ENCODE measurements at places on chromosomes 4 and X. TPM values are rescaled to one million over a fixed set of nuclear protein-coding genes. Genes with fewer than 3 reads are reported as not detected.

NRK gene
- 136 TPM for total RNA-seq

DNA sequence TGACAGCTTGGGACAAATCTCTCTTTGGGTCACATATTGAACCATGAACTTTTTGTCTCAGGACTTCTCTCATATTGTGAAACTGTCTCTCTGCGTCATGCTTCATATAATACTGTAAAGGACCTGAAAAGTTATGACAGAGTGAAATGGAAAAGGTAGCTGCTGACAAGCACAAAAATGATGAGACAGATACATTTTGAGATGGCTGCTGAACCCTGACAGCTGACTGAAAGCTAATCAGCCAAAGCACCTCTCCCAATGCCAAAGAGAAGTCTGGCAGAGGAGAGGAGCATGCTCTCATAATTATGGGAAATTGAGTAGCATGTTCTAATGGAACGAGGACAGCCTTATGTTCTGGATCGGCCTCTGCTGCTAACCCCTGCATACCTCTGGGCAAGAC, 873.4 kb upstream of the ADGRL3 start:
- no peak overlapping the region for H3K4me3 ChIP-seq
- H3K36me3 ChIP-seq: no peaks in the 10 kb centered on the region
- no peaks in the 10 kb centered on the region for H3K4me1 ChIP-seq
- DNase-seq: no peak
- no peaks in the 10 kb centered on the region for H3K27me3 ChIP-seq

CLDN22 gene
- not detected for total RNA-seq

PPP2R2C gene
- 10.8 TPM for total RNA-seq

DNA sequence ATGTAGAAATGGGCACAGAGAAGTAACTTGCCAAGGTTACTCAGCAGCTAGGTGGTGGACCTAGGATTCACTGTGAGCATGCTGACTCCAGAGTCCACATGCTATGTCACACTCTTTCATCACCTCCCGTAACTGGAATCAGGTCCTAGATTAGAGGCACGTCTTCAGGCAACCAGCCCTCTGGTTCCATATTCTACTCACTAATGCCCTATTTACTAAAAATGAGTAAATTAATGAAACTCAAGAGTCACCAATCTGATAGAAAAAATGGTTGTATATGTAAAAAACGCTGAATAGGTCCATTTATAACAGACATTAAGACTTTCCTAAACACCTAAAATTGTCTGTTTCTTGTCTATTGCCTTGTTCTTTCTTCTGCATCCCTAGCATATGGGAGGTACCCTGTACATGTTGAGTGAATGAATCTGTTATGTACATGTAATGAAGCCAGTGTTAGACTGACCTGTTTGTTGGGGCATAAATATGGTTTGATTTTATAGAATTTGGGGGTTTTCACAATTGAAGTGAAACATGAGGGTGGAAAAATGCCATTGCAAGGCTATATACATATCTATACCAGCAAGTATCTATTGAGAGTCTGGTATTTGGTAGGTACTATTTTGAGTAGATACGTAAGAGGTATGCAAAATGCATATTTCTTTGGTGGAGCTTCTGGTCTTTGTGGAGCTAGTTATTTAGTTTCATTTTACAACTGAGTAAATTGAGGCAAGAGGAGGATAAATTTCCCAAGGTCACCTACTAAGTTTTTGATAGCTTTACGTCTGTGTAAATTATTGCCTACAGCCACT, 7.5 kb upstream of the RUFY3 start:
- H3K36me3 ChIP-seq: peaks cover 9% of the 10 kb centered on the region
- no peak overlapping the region for H3K4me3 ChIP-seq
- H3K27ac ChIP-seq: peak overlapping the region; percentile 3
- peaks cover 34% of the 10 kb centered on the region for H3K4me1 ChIP-seq
- DNase-seq: no peak

DNA sequence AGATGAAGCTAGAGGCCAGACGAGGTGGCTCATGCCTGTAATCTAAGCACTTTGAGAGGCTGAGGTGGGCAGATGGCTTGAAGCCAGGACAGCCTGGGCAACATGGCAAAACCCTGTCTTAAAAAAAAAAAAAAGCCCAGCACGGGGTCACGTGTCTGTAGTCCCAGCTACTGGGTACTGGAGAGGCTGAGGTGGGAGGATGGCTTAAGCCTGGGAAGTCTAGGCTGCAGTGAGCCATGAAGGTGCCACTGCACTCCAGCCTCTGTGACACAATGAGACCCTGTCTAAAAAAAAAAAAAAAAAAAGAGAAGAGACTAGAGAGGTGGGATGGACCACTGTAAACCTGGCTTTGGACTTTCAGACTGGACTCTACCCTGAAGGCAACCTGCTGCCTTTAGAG, 10.7 kb upstream of the LRBA start:
- H3K36me3 ChIP-seq: no peaks in the 10 kb centered on the region
- no peak for DNase-seq
- H3K4me1 ChIP-seq: no peaks in the 10 kb centered on the region
- no peak overlapping the region for H3K27ac ChIP-seq
- no peak overlapping the region for H3K4me3 ChIP-seq

DNA sequence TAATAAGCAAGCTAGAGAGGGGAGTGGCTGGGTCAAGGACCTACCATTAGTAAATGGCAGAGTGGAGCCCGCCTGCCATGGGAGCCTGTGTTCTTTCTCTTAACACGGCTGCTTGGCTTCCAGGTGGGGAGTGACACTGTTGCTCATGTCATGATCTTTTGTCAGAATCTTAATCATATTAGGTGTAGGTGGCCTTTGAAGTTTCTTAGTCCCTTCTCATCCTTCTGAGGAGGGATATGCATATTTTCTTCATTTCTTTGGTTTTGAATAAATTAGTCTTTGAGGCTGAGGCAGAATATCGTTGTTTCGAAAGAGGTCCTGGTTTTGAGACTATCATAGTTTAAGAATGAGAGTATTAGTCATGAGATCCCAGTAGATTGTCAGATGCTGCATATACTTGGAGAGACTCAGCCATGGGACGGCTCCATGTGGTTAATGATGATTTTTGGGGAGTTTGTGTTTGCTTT, 28.9 kb downstream of the SNX25 start:
- H3K4me3 ChIP-seq: no peak overlapping the region
- no peak for DNase-seq
- H3K36me3 ChIP-seq: no peaks in the 10 kb centered on the region
- no peak overlapping the region for H3K27ac ChIP-seq

DNA sequence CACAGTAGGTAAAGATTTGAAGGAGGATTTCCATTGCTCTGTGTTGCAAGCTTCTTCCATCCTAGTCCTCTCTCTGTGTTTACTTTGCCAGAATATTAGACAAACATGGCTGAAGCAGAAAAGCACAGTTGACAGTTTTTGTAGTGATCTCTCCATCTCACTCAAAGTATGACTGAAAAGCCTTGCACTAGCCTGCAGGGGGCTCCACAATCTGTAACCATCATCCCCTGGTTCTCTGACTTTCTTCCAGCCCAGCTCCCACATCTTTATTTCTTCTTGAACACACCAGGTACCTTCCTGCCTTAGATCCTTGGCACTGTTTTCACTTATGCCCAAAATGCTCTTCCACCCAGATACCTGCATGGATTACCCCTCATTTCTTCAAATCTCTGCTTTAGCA, 34.1 kb upstream of the HHIP start:
- no peaks in the 10 kb centered on the region for H3K36me3 ChIP-seq
- no peak overlapping the region for H3K4me3 ChIP-seq
- H3K27me3 ChIP-seq: no peaks in the 10 kb centered on the region

OTC gene
- total RNA-seq: 3.2 TPM

DNA sequence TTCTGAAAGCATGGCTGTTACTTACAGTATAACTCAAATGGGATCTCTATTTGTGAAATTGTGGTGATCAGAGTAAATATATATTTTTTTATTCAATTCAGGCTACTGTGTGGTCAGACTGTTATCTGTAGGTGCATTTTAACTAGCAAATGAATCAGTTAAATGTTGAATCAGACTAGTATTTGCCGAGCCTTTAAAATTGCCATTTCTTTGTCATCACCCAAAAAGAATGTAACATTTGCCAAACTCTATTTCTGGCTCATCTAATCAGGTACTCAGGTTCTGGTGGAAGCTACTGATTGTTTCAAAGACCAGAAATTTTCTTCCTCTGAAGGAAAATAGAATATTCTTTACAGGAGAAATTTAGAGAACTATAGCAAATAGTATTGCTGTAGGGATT, 1.8 kb upstream of the NAA15 start:
- no peak for DNase-seq
- peaks cover 21% of the 10 kb centered on the region for H3K4me1 ChIP-seq

GRCh38 chr4:24791043-24791442, 4.3 kb upstream of the SOD3 start:
- no peak for DNase-seq
- no peak overlapping the region for H3K4me3 ChIP-seq
- H3K27ac ChIP-seq: no peak overlapping the region
- peaks cover 17% of the 10 kb centered on the region for H3K4me1 ChIP-seq
- no peaks in the 10 kb centered on the region for H3K36me3 ChIP-seq

DNA sequence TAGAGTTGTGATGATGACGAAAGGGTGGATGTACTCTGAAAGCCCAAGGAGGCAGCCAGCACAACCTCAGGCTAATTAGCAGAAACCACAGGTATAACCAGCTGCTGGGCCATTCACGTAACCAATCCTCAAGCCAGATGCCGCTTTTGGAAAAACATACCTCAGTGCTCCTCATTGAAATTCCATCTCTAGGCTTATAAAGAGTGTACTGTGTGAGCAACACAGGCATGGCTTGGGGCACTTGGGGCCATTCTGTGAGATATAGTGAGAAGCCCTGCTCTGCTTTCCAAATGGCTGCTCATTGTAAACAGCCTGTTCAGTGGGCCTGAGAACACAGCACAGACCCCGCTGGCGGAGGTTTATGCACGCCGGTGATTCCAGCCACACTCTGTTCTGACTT, 182.1 kb upstream of the HHIP start:
- no peak overlapping the region for H3K27ac ChIP-seq
- H3K4me3 ChIP-seq: no peak overlapping the region
- DNase-seq: no peak
- no peaks in the 10 kb centered on the region for H3K4me1 ChIP-seq

GRCh38 chr4:7238300-7238960, 46.1 kb downstream of the SORCS2 start:
- DNase-seq: no peak
- H3K36me3 ChIP-seq: no peaks in the 10 kb centered on the region
- H3K27ac ChIP-seq: no peak overlapping the region
- H3K4me1 ChIP-seq: peaks cover 31% of the 10 kb centered on the region
- H3K27me3 ChIP-seq: no peaks in the 10 kb centered on the region
- H3K4me3 ChIP-seq: no peak overlapping the region

TMEM35A gene
- total RNA-seq: 3.0 TPM

CLNK gene
- total RNA-seq: not detected

DNA sequence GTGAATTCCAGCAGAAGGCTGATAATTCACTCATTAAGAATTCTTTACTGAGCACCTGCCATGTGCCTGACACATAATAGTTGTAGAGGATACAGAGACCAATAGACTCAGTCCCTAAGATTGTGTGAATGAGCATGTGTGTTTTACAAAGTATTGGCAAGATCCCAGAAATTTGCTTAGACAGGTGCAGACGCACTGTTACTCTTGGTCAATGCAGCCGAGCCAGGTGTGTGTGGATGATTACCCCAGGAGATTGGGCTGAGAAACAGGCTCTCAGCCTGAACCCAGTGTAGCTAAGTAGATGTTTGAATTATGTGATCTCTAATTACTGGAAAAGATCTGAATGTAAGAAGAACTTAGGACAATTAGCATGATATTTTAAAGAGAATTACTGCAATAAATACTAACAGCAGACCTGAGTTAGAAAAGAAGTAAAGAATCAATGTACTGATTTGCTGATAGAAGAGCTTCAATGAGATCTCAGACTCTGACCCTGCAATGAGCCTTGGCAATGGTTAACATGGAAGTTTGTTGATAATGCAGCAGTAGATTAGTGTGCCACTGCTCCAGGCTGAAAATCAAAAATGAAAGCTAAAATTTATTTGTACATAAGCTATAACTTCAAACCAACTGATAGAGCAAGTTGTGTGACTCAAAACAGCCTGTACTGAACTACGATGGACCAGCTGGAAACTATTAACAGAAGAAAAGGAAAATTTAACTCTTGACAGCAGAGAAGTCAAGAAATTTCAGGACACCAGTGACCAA, 32.2 kb upstream of the NDST4 start:
- no peaks in the 10 kb centered on the region for H3K27me3 ChIP-seq
- H3K4me1 ChIP-seq: peaks cover 7% of the 10 kb centered on the region
- no peaks in the 10 kb centered on the region for H3K36me3 ChIP-seq
- H3K27ac ChIP-seq: peak overlapping the region; percentile 24
- H3K4me3 ChIP-seq: no peak overlapping the region

DNA sequence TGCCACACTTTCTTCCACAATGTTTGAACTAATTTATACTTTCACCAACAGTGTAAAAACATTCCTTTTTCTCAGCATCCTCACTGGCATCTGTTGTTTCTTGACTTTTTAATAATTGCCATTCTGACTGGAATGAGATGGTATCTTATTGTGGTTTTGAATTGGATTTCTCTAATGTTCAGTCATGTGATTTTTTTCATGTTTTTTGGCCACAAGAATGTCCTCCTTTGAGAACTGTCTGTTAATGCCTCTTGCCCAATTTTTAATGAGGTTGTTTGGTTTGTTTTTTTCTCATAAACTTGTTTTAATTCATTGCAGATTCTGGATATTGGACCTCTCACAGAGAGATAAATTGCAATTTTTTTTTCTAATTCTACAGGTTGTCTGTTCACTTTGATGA, 1195.2 kb downstream of the TECRL start:
- H3K36me3 ChIP-seq: no peaks in the 10 kb centered on the region
- H3K4me3 ChIP-seq: no peak overlapping the region
- no peak for DNase-seq

DNA sequence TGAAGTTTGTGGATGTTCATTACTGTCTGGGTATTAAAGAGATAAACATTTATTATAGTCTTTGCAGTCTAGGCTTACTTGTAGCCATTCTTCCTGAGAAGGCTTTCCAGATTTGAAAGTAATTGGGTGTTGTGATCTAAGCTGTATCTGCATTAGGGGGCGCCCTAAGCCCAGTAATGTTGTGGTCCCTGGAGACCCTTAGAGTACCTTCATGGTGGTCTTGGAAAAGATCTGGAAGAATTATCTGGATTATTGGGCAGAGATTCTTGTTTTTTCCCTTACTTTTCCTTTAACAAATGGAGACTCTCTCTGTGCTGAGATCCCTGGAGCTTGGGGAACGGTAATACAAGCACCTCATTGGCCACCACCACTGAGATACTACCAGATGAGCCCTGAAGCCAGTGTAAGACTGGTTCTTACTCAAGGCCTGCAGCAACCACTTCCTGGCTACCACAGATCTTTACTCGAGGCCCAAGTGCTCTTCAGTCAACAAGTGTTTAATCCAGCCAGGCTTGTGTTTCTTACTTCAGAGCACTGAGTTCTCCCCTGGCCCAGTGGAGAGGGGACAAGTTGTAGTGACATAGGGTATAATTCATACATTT, 63.1 kb downstream of the RTL3 start:
- DNase-seq: no peak
- H3K27ac ChIP-seq: no peak overlapping the region
- no peaks in the 10 kb centered on the region for H3K27me3 ChIP-seq
- no peaks in the 10 kb centered on the region for H3K36me3 ChIP-seq

ZNF518B gene
- 37.6 TPM for total RNA-seq

CPXCR1 gene
- not detected for total RNA-seq

- H3K4me1 ChIP-seq: no peaks in the 10 kb centered on the region
- no peaks in the 10 kb centered on the region for H3K36me3 ChIP-seq
- H3K27ac ChIP-seq: no peak overlapping the region
Measured at GRCh38 chrX:140822184-140822583, 112.6 kb downstream of the LINC00632 start.

GRCh38 chr4:102734591-102735385, 26.0 kb downstream of the MANBA start:
- peak overlapping the region; percentile 29 for H3K4me3 ChIP-seq
- H3K4me1 ChIP-seq: peaks cover 17% of the 10 kb centered on the region
- H3K27me3 ChIP-seq: no peaks in the 10 kb centered on the region
- peaks cover 11% of the 10 kb centered on the region for H3K36me3 ChIP-seq

All from type B pancreatic cell (in vitro differentiated cells).